ENCODE measurements at places on chromosomes 4 and X. TPM values are rescaled to one million over a fixed set of nuclear protein-coding genes. Genes with fewer than 3 reads are reported as not detected.

PRDM5 gene
- total RNA-seq: 36.2 TPM

LRRC66 gene
- total RNA-seq: 1.0 TPM

SSX4 gene
- total RNA-seq: not detected

TIGD4 gene
- 4.1 TPM for total RNA-seq

All from neural progenitor cell (in vitro differentiated cells).